ENCODE measurements at places on chromosomes 12 and 14.

GRCh38 chr12:50215033-50215432, 47.9 kb upstream of the CERS5 start:
- no peak for DNase-seq

DNA sequence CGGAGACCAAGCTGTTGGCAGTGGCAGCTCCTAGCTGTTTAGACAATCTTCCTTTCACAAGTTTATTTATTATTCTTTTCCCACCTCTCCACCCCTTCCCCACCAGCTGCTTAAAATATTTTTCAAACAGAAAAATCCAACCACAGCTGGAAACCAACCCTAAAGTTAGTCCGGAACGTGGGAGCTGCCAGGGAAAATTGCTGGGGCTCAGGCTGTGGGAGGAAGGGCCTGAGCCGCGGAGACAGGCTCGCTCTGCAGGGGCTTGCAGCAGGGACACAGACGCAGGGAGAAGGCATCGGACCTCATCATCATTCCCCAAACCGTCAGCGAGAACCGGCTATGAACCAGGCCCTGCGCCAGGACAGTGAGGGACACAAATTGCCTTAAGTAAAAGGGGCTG, 16.1 kb upstream of the TMEM106C start:
- no peak for DNase-seq

- DNase-seq: no peak
Observed at GRCh38 chr12:127162902-127163301, 1104.1 kb upstream of the TMEM132C start.

DNA sequence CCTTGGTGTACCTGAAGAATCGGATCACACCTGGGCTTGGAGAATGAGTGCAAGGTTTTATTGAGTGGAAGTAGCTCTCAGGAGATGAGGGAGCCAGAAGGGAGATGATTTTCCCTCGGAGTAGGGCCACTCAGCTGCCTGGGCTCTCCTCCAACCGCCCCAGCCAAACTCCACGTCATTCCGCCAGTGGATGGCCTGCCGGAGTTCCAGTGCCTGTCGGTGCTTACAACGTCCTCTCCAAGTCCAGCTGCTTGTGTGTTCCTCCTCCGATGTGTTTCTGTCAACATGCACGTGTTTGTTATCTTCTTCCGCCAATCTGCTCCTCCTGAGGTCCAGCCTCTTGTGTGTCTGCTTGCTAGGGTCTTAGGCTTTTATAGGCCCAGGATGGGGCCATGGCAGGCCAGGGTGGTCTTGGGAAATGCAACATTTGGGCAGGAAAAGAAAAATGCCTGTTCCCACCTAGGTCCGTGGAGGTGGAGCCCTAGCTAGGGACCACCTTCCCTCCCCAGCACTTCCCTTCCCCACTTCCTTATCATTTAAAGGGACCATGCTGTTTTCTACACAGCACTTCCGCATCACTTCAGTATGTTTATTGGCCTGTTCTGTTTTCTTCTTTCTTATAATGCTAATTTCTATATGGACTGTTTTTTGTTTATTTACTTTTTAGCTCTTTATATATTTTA, 343.2 kb downstream of the PDZRN4 start:
- DNase-seq: no peak

- DNase-seq: no peak
Observed at GRCh38 chr12:15322164-15323061, at the start of gene PTPRO. PTPRO (plus strand) TSS chr12:15322508.

DNA sequence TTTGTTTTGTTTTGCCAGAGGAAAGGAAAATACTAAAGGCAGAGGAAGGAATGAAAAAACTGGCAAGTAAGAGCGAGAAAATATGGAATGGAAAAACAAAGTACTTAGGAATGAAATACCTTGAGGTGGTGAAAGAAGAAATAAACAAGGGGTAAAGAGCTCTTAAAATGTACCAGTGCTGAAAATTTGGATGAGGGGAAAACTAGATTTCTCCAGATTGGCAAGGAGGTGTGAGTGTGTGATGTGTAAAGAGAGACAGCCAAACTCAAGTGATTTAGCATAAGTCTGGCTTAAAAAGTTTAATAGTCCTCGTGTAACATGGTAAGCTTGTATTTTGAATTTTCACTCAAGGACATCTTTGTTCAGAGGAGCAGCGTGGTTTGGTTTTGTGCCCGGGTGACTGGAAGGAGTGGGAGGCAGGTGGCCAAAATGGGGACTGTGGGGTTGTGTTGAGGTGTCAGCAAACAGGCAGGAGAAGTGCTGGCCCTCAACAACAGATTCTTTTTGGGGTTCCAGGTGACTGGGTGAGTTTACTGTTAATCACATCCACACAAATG, 102.7 kb downstream of the DACT1 start:
- DNase-seq: no peak

Measured in effector CD4-positive, alpha-beta T cell (primary cell).